ENCODE measurements at places on chromosomes 5 and 9. TPM values are rescaled to one million over a fixed set of nuclear protein-coding genes. Genes with fewer than 3 reads are reported as not detected.

The SHOC1 gene
- not detected for total RNA-seq

The TAF11L10 gene
- not detected for total RNA-seq

The PLK2 gene
- 352 TPM for total RNA-seq

The LCN1 gene
- total RNA-seq = not detected
